Fibroblast of skin of left quadriceps (primary cell): ENCODE measurements at places on chromosomes 12 and 14.

- DNase-seq = no peak
Observed at GRCh38 chr12:117842630-117843029, 126.2 kb downstream of the KSR2 start.

DNA sequence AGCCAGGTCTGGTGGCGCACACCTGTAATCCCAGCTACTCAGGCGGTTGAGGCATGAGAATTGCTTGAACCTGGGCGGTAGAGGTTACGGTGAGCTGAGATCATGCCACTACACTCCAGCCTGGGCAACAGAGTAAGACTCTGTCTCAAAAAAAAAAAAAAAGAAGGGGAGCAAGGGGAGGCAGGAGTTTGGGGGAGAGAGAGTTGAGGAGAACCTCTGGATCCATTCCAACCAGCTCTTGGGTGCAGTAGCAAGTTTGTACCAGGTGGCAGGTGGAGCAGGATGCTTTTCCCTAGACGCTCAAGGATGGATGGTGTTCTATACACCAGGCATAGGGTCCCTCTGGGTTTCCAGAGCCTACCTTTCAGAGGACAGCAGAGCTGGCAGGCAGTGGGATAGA is 1.9 kb downstream of the NFE2 start:
- no peak for DNase-seq

GRCh38 chr14:64218344-64219240 is 75.6 kb downstream of the ESR2 start:
- DNase-seq = no peak

- no peak for DNase-seq
Observed at GRCh38 chr12:18158774-18159557, 69.0 kb upstream of the RERGL start.

GRCh38 chr12:77549383-77550128 is 281.1 kb upstream of the NAV3 start:
- no peak for DNase-seq

DNA sequence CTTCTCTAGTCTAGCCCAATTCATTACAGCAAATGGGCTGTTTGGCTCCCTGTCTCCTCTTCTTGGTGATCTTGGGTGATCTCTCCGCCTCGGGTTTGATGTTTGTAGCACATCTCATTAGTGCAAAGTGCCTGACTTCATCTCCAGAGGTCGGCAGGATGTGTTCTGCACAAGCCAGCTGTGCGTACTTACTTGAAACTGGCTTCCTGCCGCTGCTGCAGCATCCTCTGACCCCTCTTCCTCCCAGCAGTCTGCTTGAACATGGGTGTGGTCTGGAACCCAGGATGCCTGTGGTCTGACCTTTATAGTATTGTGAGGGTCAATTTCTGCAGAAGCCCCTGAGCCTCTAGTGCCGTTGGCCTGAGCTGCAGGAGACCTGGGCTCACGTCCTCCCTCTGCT is 99.2 kb downstream of the BEGAIN start:
- DNase-seq = no peak

- peak; percentile 39 for DNase-seq
Observed at GRCh38 chr12:114287821-114288525, 118.0 kb downstream of the TBX5 start.

DNA sequence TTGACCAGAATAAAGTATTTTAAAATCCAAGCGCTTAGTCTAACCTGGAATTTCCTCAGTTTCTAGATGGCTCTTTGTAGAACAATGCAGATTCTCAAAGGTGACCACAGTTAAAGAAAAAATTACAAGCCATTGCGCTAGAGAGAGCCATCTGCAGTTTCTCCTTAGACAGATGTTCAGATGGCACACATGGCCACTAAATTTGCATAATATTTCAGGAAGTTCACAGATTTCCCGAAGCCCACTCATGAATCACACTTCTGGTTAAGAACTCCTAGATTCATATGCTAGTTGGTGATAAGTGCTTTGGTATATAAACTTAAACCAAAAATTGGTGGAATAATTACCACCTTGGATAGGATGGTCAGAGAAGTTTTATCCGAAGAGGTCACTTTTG is 749 bp downstream of the AKAP3 start:
- DNase-seq = no peak

DNA sequence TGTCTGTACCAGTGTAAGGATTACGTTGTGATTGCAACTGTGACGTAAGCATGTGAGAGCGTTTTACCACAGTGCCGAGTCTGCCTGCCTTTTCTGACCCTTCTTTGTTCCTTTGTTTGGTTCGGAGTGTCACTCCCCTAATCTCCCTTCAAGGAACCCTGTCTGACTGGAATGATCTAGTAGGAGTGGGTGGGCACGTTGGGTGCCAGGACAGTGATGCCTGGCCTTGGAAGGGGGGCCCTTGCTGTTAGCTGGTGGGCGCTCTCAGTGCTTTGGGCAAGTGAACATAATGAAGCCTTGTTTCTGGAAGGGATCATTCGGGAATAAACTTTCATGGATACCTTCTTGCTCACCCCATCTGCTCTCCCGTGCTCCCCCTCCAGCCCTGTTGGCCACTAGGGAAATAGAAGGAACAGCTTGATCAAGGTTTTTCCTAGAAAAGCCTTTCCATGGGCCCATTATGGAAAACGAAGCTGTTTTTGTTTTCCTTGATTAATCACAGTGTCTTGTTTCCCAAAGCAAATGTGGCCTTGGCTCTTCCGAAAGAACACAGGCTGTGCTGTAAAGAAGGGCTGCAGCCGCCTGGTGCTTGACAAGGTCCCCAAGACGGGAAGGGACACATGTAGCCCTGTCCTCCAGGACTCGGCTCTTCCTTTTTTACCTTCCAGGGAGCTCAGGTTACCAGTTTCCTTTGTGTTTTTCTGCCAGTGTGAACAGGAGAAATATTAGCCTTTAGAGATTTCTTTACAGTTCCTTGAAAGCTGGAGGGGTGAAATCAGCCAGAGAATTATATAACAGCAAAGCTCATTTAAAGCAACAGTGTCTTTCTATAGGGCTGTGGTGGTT is 215.5 kb downstream of the CRADD start:
- DNase-seq = no peak

DNA sequence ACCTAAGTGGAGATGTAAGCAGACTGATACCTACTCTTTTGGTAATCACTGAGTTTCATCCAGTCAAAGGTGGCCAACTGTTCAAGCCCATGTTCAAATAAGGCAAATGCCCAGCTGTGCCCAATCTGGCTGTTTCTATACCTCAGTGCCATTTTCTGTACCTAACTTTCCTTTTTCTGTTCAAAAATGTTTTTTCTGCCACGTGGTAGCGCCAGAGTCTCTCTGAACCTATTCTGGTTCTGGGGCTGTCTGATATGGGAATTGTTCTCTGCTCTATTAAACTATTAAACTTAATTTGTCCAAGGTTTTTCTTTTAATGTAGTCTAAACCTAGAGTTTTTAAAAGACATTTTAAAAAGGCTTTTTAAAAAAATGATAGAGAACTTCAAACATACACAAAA is 391.2 kb downstream of the NOVA1 start:
- no peak for DNase-seq

- DNase-seq = no peak
Observed at GRCh38 chr12:54240129-54240528, 39.8 kb downstream of the CBX5 start.

DNA sequence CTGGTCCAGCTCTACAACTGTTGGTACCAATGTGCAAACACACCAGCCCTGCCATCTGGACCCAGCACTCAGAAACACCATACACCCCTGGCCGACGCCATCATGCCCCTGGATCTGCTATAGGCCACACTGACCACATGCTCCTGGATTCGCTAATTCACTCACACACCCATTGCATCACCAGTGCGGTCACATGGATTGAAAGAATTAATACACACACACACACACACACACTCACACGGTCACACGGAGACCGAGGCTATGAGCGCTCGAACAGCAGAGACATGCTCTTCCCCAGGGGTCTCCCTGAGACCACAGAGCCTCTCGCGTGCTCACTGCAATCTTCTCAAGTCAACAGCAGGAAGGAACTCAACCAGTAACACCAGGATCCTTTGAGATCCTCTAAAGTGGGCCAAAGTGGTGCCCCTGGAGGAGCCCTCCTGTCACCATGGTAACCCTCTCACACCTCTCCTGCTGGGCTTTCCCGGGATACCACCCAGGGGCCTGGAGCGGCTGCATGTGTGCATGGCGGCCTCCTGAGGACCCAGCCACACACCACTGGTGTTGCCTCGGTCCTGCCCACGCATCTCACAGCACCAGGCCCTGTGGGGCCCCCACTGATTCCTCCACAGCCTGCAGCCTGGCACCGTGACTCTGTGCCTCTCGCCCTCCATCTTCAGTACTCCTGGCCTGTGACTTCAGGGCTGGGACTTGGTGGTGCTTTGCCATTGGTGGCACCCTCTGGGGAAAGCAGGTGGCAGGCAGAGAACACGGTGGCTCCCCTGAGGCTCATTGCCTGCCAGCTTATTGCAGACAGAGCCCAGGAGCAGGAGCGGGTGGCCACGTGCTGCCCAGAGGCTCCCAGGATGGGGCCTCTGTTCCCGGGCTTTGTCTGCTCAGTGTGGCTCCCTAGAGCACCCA is 15.1 kb downstream of the LRTM2 start:
- DNase-seq = no peak

GRCh38 chr12:3364226-3364625 is 126.8 kb upstream of the PRMT8 start:
- DNase-seq = no peak

DNA sequence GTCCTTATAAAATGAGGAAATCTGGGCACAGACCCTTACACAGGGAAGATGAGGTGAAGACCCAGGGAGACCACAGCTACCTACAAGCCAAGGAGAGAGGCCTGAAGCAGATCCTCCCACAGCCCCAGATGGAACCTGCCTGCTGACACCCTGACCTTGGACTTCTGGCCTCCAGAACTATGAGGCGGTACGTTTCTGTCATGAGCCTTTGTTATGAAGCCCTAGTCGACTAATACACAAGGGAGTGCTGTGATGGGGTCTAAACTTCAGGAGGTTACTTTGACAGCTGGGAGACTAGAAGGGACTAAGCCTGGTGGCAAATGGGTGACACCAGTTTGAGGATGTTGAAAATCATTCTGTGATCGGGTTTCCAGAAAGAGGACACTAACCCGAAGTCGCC is 85.0 kb downstream of the RNF34 start:
- DNase-seq = no peak

DNA sequence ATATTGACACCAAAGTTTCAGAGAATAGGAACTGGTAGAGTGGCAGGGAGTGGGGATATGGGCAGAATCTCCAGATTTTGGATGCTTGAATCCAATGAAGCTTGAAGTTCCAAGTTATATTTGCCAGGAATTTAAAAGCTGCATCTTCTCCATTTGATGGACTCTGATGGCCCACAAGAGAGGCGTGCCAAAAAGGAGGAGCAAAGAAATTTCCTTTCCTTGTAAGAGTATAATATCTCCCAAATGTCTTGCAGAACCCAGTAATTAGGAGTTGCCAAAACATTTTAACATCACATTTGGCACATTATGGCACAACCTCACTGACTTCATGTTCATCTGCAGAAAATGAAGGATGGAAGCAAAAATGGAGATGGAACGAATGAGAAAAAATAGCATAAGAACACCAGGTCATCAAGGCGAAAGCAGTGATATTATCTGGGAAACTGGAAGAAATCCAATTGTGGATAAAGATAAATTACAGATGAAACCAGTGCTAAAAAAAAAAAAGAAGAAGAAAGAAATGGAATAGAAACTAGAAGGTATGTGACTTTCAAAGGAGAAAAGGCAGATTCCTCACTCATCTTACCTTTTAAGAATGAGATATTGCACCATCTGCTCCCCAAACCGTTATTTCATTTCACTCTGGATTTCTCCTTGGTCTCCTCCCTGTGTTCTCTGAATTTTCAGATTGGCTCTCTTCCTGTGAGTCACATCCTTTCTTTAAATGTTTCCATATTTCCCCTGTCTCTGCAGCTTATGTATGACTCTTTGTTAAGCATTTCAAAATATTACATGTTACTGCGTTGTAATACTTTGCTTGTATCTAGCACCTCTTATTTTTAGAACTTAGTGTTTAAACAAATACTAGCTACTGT is 13.5 kb upstream of the FLRT2 start:
- peak; percentile 95 for DNase-seq

DNA sequence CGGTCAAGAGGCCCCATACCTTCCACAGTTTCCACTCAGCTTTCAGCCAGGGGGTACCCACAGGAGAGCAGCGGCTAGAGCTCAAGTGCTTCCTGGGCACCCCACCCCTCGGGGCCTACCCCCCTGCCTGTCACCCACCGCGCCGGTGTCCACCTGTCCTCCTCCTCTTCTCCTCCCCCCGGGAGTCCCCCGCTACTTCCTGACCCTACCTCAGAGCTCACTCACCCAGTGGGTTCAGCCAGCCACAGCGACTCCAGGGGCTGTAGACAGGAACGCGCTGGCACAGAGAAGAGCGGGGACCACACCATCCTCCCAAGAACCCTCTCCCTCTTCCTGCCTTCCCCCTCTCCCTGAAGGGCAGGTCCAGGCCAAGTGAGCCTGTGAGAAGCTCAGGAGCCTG is 123.0 kb downstream of the ESRRB start:
- no peak for DNase-seq

GRCh38 chr12:3520168-3520567 is 29.2 kb downstream of the PRMT8 start:
- DNase-seq = no peak

- DNase-seq = no peak
Observed at GRCh38 chr14:68333262-68333661, 459.6 kb downstream of the ZFP36L1 start.

DNA sequence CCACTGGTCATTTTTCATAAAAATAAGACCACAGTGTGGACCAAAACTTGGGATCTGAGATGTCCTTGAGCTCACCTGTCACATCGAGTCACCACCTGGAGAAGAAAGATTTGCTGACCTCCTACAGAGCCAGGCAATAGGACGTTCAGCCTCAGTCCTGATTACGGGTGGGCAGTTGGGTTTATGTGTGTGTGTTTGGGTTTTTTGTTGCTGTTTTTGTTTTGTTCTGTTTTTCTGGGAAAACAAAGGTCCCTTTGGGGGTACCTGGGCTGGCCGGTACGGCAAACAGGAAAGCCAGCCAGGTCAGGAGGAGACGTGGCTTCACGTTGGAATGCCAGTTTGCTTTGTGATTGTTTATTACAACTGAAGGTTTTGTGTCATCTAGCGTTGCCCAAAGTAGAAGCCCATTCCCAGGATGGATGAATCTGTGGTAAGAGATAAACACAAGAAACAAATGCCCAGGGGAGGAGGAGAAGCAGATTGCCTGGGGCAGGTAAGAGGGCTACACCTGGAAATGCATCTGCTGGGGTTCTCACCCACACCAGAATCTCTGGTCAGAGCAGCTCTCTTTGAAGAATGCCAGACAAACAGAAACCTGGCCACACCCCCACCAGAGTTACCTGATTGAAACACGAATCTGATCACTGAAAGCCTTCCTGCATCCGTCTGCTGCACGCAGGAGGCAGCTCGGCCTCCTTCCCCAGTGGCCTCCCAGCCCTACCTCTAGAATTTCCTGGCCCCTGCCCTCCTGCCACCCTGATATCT is 100.1 kb upstream of the DIO3 start:
- no peak for DNase-seq
